ENCODE measurements at places on chromosomes 4 and X.

DNA sequence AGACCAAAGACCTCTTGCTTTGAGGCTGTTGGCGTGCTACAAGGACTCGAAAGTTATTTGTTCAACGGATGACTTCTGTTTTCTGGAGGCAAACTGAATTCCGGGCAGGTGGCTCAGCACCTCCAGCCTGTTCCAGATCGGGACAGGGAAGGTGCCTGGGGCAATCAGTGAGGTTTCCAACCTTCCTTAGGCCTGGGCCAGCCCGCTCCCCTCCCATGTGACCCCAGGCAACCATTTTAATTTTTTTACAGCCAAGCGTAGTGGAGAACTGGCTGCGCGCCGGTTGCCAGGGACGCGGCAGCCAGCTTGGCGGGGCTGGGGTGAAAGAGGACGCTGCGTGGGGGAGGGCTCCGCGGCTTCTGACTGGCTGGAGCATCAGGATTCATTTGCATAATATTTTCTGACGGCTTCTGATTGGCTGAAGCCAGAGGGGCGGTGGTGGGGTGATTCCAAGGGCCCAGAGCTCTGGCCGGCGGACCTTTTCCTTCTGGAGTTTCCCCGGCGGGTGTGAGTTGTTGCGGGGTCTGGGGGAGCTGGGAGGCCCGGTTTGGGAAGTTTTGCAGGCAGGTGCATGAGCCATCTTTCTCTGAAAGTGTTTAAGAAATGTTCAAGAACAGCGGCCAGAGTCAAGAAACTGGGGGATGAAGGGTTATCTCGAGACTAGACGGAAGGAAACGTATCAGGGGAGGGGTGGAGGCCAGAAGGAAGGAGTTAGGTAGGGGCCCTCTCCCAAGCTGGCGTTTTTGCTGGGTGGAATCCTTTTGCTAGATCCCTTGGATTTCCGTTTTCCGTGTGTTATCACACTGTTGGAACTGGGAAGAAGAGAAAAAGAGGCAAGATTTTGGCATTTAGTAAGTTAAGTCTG lies at the start of gene MID1IP1:
MID1IP1 (plus strand) TSS at position 479 of the 865 bp plus-strand sequence. CDS start 3,488 bp downstream, outside the sequence.
- DNase-seq: peak; percentile 85

DNA sequence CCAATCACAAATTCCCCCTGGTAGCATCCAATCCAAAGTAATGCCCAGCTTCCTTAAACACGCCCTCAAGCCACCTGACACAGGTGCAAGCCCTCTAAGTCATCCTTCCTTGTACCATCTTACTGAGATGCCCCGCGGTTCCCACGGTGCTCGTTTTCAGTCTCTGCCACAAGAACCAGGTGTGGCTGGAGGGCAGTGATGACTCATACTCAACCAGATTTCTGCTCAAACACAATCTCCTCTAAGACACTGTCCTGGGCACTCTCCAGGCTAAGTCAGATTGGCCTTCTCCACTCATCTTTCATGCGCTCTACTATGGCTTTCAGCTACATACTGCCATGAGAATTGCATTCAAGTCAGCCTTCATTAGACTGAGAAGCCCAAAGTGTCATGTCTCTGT lies 3.5 kb downstream of the SH3KBP1 start:
- no peak for DNase-seq

DNA sequence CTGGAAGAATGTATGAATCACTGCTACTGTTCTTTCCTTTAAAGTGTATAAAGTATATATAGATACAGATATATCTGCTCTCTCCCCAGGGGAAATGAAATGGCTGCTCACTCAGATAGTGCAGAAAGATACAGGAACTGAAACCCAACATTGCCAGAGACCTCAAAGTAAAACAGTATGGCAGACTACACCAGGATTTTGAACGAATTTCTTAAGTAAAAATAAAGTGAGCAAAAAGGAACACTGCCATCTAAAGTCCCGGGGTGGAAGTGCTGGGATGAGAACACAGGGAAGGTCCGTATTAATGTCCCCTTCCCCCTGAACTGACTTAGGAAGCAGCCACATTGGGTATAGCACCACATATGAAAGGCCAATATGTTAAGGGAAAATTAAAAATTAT lies 93.4 kb downstream of the TMA16 start:
- no peak for DNase-seq

DNA sequence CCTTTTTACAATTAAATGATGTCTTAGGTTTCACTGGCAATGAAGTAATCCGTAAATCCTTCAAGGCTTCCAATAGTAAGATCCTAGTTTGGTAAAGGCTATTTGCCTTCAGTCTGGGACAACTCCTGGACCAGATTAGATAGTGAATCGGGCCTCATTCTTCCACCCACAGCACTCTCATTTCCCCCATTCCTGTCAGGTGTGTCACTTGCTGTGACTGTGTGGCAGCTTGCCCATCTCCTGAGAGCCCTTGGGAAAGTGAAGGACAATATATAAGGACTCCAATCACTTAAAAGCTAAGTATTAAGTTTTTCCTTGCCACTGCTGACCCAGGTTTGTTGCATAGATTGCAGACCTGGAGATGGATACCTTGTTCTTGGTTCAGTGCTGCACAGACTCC lies 3.3 kb upstream of the GASK1B start:
- no peak for DNase-seq

- DNase-seq: no peak
Measured at GRCh38 chrX:7202206-7202605, 54.3 kb upstream of the PUDP start.

DNA sequence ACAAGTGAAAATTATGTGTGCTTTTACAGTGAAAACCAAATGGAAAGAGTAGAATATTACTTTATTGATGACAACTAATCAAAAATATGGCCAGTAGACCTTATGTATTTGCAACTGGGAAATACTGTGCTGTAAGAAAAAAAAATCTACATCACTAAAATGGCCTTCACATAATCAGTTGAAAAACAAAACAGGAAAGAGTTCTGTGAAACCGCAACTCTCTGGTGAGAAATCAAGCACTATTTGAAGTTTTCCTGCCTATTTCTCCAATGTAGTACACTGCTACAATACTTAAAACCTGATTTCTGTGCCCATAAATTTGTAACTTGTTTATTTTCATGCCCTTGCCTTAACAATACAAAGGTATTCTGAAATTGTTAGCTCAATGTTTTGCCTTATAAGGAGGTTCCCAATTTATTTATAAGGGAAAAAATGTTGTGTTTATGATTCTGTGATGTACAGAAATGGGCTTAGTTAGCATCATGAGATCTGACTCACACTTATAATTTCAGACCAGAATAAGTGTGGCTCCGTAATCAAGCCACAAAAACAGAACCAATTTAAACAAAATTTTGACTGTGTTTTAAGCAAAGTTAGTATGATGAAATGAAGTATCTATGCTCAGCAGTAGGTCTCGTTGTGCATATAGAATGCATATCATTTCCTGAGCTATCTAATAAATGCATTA lies 147.1 kb downstream of the FAT4 start:
- no peak for DNase-seq

- peak; percentile 21 for DNase-seq
Measured at GRCh38 chr4:13322681-13323101, 161.4 kb downstream of the RAB28 start.

DNA sequence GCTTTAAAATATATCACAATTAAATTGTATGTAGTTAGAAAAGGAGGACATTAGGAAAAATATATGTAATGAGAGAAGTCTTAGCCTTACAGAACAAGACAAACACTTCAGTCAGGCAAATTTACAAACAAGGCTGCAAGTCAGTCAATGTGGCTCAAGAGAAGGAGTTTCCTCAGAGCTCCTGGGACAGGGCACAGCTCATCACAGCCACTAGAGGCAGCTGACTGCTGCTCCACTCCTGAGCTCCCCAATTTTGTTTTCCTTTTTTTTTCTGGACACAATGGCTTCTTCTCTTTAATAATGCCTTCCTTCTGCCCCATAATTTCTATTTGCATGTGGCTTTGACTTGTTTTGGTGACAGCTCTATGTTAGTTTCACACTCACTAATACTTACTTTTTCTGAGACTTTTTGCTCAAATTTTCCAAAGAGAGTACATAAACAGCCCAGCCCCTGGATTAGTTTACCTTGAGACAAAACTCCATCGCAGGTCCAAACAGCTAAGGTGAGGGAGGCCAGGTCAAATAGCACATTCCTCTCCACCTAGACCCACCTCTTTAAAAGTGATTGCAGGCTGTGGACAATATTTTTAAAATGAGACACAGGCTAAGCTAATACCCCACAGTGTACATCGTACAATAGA lies 850.4 kb upstream of the FRG1 start:
- DNase-seq: peak; percentile 81

DNA sequence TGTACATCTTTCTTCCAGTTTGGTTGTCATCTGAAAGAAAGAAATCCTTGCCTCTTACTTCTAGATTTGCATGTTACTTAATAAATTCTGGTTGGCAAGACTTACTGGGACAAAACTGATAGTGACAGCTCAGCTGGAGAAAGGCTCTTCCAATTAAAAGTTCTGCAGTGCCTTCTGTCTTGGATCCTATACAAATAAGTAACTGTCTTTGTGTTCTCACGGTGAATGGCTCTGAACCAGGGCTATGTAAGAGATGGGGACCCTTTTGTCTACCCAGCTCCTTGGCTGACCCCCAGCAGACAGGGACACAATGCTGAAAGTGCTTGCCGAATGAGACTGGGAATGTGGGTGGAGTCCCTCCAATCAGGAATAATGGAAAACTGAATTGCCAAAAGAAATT lies 89.5 kb downstream of the AASDH start:
- DNase-seq: no peak

GRCh38 chr4:157221426-157221894 lies 932 bp downstream of the GRIA2 start:
- DNase-seq: no peak

DNA sequence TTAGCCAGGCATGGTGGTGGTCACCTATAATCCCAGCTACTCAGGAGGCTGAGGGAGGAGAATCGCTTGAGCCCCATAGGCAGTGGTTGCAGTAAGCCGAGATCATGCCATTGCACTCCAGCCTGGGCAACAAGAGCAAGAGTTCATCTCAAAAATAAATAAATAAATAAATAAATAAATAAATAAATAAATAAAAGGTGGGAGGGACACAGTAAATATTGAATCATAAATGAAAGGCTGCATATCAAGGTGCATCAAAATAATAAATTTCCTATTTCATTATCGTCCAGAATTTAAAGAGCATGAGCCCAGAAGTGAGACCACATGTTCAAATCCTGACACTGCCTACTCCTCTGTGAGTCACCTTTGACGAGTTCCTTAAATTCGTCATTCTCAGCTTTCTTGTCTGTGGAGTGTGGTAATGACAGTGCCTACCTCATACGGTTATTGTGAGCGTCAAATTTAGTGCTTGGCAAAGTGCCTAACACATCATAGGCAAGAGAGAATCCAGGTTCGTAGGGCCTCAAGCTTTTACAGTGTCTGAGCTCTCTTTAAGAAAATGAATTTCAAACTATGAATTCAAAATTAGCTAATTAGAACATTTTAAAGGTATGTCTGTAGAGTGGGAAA lies 49.9 kb downstream of the IL15 start:
- no peak for DNase-seq

GRCh38 chr4:4560136-4560535 lies 18.3 kb upstream of the STX18 start:
- DNase-seq: no peak

- DNase-seq: peak; percentile 47
Measured at GRCh38 chr4:45475548-45475947, 648.3 kb downstream of the GABRG1 start.

DNA sequence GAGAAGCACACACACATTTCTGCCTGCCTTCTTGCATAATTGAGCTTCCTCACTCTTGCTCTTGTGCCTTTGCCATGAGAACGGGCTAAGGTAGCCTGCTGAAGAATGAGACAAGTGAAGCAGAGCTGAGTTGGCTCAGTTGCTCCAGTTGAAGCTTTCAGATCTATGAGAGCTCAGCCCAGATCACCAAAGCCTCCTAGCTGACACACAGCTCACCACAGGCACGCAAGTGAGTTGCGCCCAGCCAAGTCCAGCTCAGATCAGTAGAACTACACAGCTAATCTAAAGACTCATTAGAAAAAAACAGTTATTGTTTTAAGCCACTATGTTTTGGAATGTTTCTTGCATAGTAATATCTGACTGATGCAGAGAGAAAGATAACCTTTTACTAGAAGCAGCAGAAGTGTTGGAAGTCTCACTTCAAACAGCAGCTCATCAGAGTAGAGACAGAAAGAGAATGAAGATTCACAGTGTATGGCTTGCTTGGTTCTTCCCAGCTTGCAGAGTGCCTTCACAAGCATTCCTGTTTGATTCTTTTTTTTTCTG lies 362.4 kb downstream of the MID1IP1 start:
- DNase-seq: no peak

DNA sequence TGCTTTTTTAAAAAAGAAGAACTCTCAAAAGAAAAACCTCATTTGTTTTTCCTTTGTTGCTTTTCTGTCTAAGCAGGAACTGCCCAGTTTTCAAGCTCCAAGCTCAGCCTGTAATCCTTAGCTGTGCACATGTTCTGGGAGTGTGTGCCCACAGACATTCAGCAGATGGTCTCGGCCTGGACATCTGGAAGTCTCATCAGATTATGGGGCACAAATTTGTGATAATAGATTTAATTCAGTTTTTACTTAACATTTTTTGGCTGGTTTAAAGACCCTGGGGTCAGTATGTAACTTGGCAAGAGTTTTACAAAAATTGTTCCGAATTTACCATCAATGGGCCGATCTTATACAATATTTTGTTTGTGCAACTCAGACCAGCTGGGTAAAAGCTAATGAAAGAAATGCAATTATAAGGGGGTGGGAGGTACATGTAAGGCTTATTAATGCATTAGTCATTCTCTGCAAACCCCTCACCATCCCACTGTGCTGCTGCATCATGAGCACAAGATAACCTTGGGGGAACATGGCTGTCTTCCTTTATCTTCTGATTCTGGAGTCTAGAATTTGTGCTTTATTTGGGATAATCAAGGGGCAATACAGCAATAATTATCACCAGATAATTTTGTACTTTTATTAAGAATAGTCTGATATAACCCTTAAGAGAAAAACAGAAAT lies 86.9 kb upstream of the PHOX2B start:
- no peak for DNase-seq

DNA sequence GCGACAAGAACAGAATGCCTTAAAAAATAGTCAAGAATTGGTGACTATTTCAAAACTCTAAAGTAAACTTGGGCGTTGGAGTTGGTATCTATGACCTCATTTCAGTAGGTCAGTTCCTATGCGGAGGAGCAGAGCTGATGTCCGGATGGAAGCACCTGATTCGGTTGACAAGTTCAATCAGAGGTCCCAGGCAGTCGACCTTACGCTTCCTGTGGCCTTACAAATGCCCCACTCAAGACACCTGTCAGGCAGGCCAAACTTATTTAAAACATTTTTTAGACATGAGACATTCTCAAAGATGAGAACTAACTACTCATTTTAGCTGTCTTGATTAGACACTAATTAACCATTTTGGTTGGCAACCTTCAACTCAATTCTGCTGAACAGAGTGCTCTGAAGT lies 137.7 kb upstream of the ADAMTS3 start:
- no peak for DNase-seq

DNA sequence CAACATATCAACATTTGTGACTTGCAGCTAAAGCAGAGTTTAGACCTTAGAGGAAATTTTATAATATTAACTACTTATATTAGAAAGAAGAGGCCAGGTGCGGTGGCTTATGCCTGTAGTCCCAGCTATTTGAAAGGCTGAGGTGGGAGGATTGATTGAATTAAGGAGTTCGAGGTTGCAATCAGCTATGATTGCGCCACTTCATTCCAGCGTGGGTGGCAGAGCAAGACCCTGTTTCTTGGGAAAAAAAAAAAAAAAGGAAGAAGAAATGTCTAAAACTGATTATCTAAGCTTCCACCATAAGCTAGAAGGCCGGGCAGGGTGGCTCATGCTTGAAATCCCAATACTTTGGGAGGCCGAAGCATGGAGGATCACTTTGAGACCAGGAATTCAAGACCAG lies 42.0 kb upstream of the USP9X start:
- DNase-seq: no peak

All from Kasumi-1 (cell line).